T-helper 2 cell treated with Interferon-gamma antibody and Interleukin-4, amounts not matched to agents 100 ng/mL and 5 ng/mL, for 36 hours (primary cell): ENCODE measurements at places on chromosomes 6 and 20. TPM values are rescaled to one million over a fixed set of nuclear protein-coding genes. Genes with fewer than 3 reads are reported as not detected.

Gene TREML2
- 24.8 and 26.8 TPM in 2 replicates for total RNA-seq

Gene TNFRSF6B
- not detected in 2 replicates for total RNA-seq

Gene SMPDL3A
- total RNA-seq = 0.30 and 0.34 TPM in 2 replicates

Gene ARG1
- not detected in 2 replicates for total RNA-seq

Gene IL17A
- total RNA-seq = not detected in 2 replicates

Gene SIGLEC1
- total RNA-seq = not detected in 2 replicates

Gene GCNT2
- 3.3 and 3.6 TPM in 2 replicates for total RNA-seq

Gene TGM2
- total RNA-seq = 0.07 and 0.11 TPM in 2 replicates

Gene SLC32A1
- total RNA-seq = not detected in 2 replicates

Gene POLR1H
- 69.6 and 72.2 TPM in 2 replicates for total RNA-seq

Gene BPIFB2
- not detected in 2 replicates for total RNA-seq

Gene ANKRD66
- not detected in 2 replicates for total RNA-seq

Gene BMP6
- total RNA-seq = not detected in 2 replicates

Gene KIF3B
- 16.8 and 16.9 TPM in 2 replicates for total RNA-seq

Gene SLC35D3
- total RNA-seq = not detected in 2 replicates

Gene SNAP91
- not detected in 2 replicates for total RNA-seq

Gene LAMA5
- total RNA-seq = 0.70 and 0.77 TPM in 2 replicates

Gene SSTR4
- not detected in 2 replicates for total RNA-seq

Gene AIG1
- total RNA-seq = 3.8 and 4.2 TPM in 2 replicates
